ENCODE measurements at places on chromosomes 2 and 18.
A peak's percentile ranks its signal among the peaks of the same experiment; 100 is the strongest.

DNA sequence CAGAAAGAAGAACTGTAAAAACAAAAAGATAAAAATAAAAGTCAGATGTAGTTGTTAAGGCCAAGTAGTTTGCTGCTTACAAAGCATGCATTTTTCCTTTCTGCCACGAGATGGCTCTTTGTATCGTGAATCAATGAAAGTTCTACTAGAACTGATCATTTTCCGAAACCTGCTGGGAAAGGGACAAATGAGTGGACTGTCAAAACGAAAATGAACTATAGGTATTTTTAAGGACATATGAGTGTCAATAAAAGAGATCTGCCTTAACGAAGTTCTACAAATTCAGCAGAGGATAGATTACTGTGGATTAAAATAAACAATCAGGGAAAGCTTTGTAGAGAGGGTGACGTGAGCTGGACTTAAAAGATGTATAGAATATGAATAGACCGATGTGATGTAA lies 15.0 kb upstream of the ELOA2 start:
- DNase-seq, result peak; percentile 46

DNA sequence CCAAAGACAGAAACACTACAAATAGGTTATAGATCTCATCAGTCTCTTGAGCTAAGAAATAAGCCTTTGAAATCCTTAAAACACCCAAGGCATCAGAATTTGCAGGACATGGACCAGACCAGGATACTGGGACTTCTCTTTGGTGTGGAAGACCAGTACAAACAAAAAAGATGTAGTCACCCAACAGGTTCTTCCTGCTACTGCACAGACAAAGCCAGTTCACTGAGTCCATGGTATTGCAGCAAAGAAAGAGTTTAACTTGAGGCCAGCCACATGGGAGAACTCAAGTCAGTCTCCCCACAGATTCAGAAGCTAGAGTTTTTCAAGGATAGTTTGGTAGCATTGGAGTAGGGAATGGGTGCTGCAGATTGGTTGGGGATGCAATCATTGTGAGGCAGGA lies 169.6 kb upstream of the NDUFV2 start:
- no peak for DNase-seq

DNA sequence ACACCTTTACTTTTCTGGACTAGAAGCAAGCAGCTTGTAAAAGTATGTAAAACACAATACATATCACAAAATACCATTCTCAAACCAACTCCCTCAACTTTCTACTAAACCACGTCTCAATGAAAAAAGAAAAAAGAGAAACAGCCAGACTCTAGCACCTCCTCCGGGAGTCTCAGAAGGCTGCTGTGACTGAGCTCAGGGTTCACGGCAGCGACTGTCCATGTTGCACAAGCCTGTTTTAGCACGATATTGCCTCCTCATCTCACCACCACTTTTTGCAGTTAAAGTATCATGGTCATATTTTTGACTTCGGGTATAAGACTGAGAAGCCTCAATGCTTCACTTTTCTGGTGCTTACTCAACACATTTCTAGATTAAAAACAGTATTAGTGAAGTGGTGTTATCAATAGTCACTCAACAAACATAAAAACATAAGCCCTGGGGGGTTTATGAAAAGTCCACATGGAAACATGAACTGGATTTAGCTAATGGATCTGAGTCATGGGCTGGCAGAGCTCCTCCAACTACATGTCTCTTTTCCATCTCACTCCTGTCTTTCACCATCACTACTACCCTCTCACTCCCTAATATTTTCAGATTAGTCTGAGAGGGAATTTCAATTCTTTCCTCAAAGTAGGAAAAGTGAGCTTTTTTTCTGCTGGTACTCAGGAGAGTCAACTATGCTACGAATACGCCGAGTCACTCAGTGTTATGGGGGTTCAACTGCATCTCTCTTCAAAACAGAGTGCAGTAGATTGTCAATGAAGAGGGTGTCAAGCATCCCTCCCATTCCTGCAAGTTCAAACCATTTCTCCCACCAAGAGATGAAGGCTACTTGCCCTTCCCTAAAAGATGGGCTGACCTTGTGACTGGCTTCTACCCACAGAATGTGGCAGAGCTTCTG lies 113.7 kb downstream of the OSR1 start:
- no peak for DNase-seq

DNA sequence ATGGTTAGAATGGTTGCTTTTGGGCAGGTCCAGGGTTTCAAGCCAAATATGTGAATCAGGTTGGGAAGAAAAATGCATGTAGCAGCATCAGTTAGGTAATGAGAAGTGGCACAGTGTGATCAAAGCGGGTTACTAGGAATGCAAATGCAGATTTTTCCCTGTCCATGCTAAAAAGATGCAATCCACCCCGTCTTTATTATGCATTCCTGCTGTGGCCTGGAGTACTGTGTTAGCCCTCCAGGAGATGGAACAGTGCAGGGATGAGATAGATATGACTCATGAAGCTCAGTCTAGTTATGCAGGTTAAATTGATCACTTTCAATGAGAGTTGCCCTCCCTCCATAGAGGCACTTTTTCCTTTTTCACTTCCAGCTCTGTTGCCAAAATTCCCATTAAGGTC lies 283.8 kb downstream of the CTNNA2 start:
- DNase-seq, result no peak

DNA sequence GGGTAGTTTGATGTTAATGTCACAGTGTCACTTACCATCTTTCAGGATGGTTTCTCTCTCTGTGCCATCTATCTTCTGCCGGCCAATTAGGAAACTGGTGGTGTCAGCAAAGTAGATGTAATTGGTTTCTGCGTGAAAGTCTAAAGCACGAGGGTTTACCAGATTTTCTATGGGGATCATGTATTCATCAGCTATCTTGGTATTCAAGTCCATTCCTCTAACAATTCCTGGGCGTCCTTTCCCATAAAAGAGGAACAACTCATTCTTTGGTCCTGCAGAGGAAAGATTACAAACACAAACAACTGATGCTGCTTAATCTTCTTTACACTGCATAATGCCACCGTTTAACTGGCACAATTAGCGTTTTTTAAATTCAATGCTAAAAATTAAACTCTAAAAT lies 1081.9 kb downstream of the LRP1B start:
- no peak for DNase-seq

DNA sequence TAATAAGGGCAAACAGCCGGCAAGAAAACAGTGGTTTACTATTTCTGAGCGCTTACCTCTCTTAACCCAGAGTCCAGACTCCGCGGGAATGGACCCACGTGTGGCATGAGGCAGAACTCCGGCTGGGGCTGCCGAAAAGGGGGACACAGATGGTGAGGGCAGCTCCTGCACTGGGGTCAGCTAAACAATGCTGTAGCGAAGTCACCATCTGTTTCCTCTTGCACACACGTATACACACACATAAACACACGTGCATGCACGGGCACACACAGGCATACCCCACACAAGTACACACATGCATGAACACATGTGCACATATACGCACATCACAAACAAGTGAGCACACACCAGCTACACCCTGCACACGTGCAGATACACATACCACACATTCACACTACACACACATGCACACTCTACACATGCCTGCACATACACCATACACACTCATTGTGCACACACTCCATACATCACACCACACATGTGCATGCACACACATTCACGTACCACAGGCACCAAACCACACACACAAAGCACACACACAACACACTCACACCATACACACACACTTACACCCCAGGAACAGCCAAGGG lies 105.9 kb upstream of the ID2 start:
- DNase-seq, result no peak

DNA sequence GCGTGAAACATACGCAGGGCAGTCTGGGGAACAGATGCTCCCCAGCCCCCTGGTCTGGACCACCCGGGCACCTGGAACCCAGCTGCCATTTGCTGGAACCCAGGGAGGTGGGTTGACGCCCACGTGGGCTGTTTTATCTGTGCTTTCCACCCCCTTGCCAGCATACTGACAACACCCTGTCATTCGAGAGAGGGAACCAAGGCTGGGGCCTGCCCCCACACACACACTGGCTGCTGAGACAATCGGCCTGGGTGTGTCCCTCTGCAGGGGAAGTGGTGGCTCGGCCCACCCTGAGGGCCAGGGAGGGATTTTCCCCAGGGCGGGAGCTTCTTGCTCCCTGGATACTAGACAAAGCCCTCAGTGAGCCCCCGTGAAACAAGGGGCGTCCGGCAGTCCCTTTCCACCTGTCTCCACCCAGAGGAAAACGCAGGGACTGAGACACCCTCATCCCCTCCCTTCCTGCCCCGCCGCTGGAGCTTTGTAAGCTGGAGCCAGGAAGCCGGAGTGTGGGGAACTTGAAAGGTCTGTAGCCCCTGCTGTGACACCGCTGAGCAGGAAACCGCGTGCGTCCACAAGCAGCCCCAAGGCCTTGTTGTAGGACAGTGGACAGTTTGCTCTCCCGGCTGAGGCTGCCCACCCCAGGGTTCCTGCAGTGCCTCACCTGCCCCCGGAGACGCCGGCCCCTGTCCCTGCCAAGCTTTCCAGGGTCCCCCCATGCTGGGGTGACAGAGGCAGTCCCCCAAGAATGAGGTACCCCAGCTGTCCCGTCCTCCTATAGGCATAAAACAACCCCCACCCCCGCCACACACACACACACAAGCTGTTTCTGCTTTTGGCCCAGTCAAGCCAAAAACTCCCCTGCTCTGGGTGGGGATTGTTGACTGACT lies 14.1 kb upstream of the KLF11 start:
- DNase-seq, result peak; percentile 80

- DNase-seq, result no peak
These were observed 947 bp upstream of the ANKRD44 start for GRCh38 chr2:197311421-197312033.

GRCh38 chr2:149735237-149735958 lies 147.8 kb upstream of the MMADHC start:
- DNase-seq, result no peak

GRCh38 chr2:158664987-158665386 lies 130.1 kb upstream of the DAPL1 start:
- DNase-seq, result no peak

DNA sequence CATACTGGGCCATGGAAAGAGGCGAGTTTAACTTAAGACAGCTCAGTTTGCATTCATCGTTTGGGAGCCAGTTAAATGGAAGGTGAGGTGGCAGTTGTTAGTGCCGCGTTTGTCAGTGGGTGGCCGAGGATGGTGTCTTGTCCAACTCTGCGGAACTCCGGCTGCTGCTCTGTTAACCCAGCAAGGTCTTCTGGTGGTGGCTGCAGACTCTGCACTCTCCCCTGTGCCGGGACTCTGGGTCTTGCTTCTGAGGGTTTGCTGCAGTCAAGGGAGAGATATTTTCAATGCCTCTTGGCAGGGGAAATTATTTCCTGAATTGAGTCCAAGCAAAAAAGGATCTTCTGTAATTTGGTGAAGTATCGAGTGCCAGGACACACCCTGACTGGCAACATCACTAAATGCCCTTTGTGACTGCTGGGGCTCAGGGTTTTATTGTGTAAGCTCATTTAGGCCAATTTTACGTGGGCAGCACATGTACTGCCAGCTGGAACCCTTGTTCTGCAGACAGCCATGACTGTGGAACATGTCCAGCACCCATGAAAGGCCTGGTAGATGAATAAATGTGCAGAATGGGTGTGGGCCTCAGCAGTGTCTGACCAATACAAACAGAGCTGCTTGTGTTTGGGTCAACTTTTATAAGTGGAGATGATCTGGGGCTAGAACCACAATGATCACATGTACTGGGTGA lies 58.1 kb downstream of the IL1R2 start:
- DNase-seq, result no peak

- no peak for DNase-seq
These were observed 365.8 kb upstream of the RND3 start for GRCh38 chr2:150853263-150853662.

GRCh38 chr18:58046794-58047555 lies 2.9 kb downstream of the NEDD4L start:
- no peak for DNase-seq
